ENCODE measurements at places on chromosomes 1 and 21. TPM values are rescaled to one million over a fixed set of nuclear protein-coding genes. Genes with fewer than 3 reads are reported as not detected.

Gene SERPINC1
- polyA plus RNA-seq = 2,515 TPM

Gene CYP4B1
- polyA plus RNA-seq = 0.18 TPM

Gene FCN3
- polyA plus RNA-seq = 310 TPM

GRCh38 chr1:165629151-165629550 lies 1.9 kb upstream of the MGST3 start:
- no peaks in the 10 kb centered on the region for H3K27me3 ChIP-seq
- peaks cover 22% of the 10 kb centered on the region for H3K4me1 ChIP-seq
- no peak for DNase-seq

DNA sequence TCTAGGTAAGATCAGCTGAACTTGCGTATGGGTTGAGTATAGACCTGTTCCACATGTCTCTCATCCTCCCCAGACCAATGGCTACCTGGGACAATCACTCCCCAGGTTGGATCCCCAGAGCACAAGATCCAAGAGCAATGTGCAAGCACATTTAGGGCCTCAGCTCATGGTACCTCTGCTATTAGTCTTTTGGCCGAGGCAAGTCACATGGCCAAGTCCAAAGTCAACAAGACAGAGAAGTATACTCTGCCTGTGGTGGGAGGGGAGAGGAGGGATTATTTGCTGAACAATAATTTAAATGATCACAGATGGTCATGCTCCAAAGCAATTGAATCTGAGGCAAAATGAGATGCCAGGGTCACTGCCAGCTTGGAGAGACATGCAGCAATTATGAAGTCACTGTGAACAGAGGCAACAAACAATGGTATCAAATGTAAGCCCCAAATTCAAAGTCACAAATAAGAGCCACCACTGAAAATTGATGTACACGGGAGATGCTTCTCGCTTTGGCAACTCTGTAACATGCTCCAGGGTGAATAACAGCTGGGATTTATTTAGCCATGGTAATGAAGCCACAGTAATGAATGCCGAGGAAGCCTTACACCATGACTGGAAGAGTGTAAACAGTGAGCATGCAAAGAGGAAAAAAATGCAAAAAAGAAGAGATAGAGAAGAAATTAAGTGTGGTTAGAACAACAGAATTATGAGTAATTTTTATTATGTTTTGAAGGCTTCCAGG lies 149.1 kb downstream of the ZNF281 start:
- no peaks in the 10 kb centered on the region for H3K27me3 ChIP-seq
- H3K27ac ChIP-seq = no peak overlapping the region
- no peak overlapping the region for H3K4me3 ChIP-seq
- no peak for DNase-seq

DNA sequence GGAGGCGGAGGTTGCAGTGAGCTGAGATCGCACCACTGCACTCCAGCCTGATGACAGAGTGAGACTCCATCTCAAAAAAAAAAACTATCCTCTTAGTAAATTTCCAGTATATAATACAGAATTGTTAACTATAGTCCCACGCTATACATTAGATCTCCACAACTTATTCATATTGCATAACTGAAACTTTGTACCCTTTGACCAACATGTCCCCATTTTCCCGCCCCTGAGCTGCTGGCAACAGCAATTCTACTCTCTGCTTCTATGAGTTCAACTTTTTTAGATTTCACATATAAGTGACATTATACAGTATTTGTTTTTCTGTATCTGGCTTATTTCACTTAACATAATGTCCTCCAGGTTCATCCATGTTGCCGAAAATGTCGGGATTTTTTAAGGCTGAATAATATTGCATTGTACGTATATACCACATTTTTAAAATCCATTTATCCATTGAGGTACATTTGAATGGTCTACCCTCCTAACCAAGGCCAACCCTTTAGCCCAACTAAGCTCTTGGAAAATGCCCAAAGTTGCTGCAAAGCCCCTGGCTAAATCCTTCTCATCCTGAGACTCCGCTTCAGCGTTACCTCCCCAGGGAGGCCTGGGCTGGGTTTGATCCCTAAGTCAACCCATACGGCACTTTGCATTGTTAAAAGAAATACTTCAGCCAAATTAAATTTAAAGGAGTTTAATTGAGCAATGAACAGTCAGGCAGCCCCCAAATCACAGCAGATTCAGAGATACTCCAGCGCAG lies 34.2 kb downstream of the NEK2 start:
- H3K4me3 ChIP-seq = no peak overlapping the region
- H3K4me1 ChIP-seq = peaks cover 12% of the 10 kb centered on the region
- no peak overlapping the region for H3K27ac ChIP-seq
- no peaks in the 10 kb centered on the region for H3K27me3 ChIP-seq

DNA sequence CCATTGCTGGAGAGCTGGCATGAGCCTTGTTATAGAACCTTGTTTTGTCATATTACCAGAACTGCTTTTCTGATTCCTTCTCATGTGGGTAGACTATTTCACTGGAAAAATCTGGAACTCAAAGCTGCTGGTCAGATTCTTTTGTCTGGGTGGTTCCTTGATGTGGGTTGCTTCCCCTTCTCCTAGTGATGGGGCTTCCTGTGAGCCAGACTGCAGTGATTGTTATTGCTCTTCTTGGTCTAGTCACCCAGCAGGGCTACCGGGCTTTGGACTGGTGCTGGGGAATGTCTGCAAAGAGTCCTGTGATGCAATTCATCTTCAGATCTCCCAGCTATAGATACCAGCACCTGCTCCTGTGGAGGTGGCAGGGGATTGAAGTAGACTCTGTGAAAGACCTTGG lies 59.4 kb downstream of the GPR137B start:
- H3K4me1 ChIP-seq = no peaks in the 10 kb centered on the region
- no peaks in the 10 kb centered on the region for H3K36me3 ChIP-seq
- no peak for DNase-seq
- no peak overlapping the region for H3K27ac ChIP-seq

- H3K27me3 ChIP-seq = no peaks in the 10 kb centered on the region
- no peak for DNase-seq
- H3K36me3 ChIP-seq = no peaks in the 10 kb centered on the region
- no peak overlapping the region for H3K4me3 ChIP-seq
- no peaks in the 10 kb centered on the region for H3K4me1 ChIP-seq
Measured at GRCh38 chr1:232012773-232013386, 386.3 kb downstream of the DISC1 start.

DNA sequence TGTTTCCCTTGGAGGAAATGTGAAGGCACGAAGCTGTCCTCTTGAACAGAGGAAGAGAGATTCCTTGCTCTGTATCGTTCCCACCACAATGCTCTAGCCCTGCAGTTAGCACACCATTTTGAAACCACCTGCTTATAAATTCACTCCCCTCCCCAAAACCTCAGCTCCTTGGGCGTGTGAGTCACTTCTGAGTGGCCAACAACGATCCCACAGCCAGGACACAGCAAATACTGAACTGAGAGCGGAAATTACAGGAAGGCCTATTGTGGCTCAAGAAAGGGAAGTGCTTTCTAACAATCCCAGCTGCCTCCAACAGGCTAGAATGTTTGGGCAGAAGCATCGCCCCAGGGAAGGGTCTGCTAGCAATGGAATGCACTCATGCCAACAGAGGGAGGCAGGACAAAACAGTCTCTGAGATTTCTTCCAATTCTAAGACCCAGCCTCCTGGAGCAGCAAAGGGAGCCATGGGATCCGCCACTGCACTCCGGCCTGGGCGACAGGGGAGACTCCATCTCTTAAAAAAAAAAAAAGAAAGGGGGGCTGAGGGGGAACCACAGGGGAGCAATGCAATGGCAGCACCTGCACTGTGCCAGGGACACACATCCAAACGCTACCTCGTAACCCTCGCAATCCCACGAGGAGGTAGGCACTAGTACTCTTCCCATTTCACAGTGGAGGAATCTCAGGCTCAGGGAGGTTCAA lies 1.9 kb downstream of the TMEM53 start:
- no peak for DNase-seq
- no peaks in the 10 kb centered on the region for H3K27me3 ChIP-seq
- H3K27ac ChIP-seq = peak overlapping the region; percentile 99
- H3K4me1 ChIP-seq = peaks cover 42% of the 10 kb centered on the region
- H3K4me3 ChIP-seq = peak overlapping the region; percentile 64

- no peaks in the 10 kb centered on the region for H3K36me3 ChIP-seq
- no peak overlapping the region for H3K4me3 ChIP-seq
- H3K27me3 ChIP-seq = no peaks in the 10 kb centered on the region
- H3K4me1 ChIP-seq = no peaks in the 10 kb centered on the region
Measured at GRCh38 chr1:4115191-4115900, 215.3 kb upstream of the C1orf174 start.

- peaks cover 3% of the 10 kb centered on the region for H3K27me3 ChIP-seq
- no peaks in the 10 kb centered on the region for H3K36me3 ChIP-seq
- H3K4me1 ChIP-seq = no peaks in the 10 kb centered on the region
- peak; percentile 71 for DNase-seq
- no peak overlapping the region for H3K4me3 ChIP-seq
Measured at GRCh38 chr1:203117611-203118575, 9.6 kb upstream of the ADORA1 start.

- H3K4me3 ChIP-seq = no peak overlapping the region
- H3K27me3 ChIP-seq = no peaks in the 10 kb centered on the region
- H3K4me1 ChIP-seq = peaks cover 8% of the 10 kb centered on the region
- H3K27ac ChIP-seq = no peak overlapping the region
Measured at GRCh38 chr1:41864471-41865040, 54.2 kb downstream of the HIVEP3 start.

All from liver (tissue), 10 donors.